Thyroid gland (tissue), 4 donors: ENCODE measurements at places on chromosomes 3 and 15.

DNA sequence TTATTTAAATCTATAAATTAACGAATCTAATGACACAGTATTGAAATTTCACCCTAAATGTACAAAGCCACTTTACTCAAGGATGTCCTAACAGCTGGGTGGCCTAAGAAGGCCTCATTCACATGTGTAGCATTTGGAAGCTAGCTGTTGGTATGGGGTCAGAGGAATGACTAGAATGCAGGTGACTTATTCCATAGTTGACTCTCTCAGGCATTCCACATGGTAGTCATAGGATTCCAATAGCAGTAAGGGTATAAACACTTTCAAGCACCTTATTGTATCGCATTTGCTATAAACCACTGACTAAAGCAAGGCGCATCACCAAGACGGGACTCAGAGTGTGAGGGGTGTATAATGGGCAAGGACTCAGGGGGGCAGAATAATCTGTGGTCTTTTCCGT lies 294.8 kb upstream of the EPHA3 start:
- no peak for DNase-seq

DNA sequence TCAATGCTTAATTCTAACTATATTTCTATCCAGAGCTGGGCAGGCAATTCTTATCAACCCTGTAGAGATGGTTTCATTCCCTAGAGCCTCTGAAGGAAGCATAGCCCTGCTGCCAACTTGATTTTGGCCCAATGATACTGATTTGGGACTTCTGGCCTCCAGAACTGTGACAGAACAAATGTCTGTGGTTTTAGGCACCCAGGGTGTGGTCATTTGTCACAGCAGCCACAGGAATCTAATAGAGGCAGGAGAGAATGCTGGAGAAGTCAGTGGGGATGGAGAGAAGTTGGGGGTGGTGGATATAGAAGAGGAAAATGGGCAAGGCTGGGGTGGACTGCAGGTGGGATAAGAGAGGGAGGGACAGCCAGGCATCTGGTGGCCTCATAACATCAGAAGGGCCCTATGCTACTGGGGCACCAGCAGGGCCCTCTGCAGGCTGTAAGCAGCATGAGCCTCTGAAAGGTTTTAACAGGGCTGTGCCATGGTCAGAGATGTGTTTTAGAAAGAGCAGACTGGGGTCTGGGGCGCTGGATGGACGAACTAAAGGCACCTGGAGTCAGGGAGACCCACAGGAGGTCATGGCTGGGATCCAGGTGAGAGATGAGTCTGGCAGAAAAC lies 19.8 kb downstream of the MRPS11 start:
- no peak for DNase-seq

- no peak for DNase-seq
These were observed 37.4 kb downstream of the ZNF860 start for GRCh38 chr3:32018757-32019564.

- DNase-seq: no peak
These were observed 1444.5 kb upstream of the CADM2 start for GRCh38 chr3:83514130-83514914.

DNA sequence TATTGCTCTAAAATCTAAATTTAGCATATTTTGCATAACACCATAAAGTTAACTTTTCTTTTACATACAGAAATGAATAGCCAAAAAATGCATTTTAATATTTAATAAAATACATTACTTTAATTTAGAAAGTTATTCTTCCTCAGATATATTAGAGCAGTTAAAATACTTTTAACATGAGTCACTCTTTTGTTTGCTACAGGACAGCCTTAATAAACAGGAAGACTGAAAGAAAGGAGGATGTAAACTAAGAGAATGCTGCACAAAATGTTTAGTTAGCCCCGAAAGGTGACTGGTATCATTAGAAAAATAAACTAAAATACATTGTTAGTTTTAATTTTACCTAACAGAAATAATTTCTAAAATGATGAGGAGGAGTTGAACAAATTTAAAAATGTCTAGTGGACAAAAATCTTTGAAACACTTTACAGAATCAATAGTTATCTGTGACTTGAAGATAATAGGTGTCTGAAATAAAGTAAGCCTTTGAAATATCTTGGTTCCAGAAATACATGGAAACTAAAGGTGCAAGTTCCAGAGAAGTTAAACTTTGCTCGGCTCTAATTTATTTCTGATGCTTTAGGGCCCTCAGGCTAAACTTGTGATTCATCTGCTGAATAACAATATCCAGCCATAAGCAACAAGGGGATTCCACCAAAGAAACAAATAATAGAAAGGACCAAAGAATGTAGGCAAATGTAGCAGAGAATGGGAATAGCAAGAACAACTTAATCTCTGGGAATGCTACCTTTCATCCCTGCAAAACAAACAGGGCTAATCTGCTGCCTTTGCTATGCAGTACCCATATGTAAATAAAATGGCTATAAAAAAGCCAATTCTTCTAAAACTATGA lies 138.3 kb upstream of the UBP1 start:
- DNase-seq: no peak

DNA sequence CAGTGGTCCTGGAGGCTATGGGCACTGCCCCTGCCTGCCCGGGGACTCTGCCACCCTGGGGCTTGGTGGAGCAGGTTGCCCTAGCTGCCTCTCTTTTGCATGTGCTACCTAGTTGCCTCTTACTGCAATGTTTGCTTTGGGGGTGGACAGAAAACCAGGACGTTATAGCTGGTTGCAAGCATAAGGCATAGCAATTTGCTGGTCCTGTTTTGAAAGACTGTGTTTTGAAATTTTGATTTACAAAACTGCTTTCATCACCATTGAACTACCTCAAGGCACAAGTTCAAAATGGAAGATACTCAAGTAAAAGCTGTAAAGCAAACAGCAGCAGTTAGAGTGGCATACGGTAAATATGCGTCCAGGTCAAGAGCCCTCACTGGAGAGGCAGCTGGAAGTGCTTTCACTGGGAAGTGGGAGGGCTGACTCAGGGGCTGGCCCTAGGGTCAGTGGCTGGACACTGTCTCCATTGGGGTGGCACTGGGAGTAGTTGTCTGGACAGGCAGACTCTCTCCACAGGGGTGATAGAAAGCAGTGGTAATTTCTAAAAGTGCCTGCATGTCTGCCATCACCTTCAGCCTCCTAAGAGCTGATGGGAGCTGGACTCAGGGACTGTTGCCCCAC lies 138.1 kb downstream of the CHDH start:
- DNase-seq: peak; percentile 53

GRCh38 chr3:192848371-192849233 lies 69.1 kb downstream of the MB21D2 start:
- DNase-seq: no peak

GRCh38 chr15:41917767-41918430 lies 24.0 kb upstream of the SPTBN5 start:
- no peak for DNase-seq

DNA sequence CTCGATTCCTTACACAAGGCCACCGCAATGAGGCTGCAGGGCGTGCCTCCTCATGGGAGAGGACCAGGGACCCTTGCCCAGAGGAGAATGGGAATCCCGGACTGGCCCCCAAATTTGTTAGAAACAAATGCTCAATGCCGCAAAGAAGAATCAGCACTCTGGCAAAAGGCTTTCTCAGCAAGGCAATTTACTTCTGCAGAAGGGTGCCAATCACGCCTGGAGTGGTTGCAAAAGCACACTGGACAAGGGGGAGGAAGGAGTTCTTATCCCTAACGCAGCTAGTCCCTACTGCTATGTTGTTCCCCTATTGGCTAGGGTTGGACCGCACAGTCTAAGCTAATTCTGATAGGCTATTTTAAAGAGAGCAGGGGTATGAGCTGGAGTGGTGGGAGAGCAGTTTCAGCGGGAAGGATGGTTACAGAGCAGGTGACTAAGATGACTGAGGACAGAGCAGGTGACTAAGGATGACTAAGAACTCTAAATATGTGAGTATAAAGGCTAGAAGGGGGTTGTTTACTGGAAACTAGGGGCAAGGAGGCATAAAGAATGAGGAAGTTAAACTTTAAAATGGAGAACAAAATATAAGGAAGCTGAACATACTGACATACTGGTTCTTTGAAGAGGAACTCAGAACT lies 48.5 kb downstream of the KATNBL1 start:
- DNase-seq: no peak

DNA sequence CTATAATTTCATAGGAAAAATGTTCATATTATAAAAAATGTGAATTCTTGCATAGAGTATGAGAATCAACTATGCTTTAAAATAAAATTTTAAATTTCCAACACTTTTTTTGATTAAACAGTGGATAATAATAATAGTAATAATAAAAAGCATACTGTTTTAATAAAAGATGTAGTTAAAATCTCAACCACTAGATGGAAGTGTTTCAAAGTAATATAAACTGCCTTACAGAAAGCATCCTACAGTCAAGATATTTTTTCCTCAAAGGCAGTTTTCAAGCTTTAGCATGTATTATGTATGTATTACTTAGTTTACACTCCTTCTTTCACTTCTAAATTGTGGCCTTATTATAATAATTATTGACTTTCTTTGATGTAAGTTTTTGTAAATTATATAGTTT lies 217.5 kb downstream of the CHL1 start:
- DNase-seq: no peak

- DNase-seq: no peak
These were observed 6.5 kb upstream of the TM4SF19 start for GRCh38 chr3:196344663-196345062.

DNA sequence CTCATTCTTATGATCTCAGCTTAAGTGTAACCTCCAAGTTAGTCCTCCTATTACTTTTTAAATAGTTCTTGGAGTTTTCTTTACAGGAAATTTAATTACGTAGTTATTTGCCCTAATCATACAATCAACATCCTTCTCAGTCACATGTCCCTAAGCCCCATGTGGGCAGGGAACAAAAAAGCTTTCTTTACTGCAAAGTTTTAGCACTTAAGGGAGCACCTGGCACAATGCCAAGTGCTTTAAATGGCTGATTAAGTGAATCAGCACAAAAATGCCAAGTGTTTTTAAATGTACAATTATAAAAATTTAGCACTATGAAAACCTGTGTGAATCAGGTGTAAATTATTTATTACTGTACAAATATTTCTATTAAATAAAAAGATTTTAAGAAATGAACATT lies 445.3 kb downstream of the C3orf38 start:
- peak; percentile 33 for DNase-seq

GRCh38 chr3:119302697-119303551 lies 8.7 kb downstream of the ARHGAP31 start:
- DNase-seq: no peak

DNA sequence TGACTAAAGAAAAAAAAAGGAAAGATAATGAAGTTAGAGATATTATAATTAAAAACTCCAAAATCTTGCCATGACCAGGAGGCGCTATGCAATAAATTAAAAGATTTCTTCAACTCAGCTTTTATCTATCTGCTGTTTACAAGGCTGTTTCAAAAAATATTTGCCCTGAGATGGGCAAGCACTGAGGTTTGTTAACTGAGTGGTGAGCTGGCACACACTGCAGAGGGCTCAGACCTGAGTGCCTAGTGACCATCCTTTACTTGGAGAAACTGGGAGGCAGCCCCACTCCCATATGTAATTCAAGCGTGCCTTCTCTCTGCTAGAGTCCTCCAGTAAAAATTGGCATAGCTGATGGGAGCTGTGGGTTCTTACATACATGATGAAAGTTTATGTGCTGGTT lies 198.7 kb upstream of the TBC1D5 start:
- DNase-seq: no peak

GRCh38 chr15:62066663-62067447 lies at the start of gene C2CD4A:
TSS of gene C2CD4A (plus strand) at chr15:62066977. CDS start at chr15:62067614, 637 bp downstream.
- DNase-seq: peak; percentile 92

- DNase-seq: no peak
These were observed at the start of gene CAMKV for GRCh38 chr3:49869525-49870126. TSS of gene CAMKV (minus strand) at chr3:49869906. CDS start at chr3:49862388, 7,518 bp downstream.

- DNase-seq: peak; percentile 16
These were observed 135.1 kb downstream of the TMCO5A start for GRCh38 chr15:38069511-38070011.

GRCh38 chr3:48233542-48233941 lies 7.4 kb upstream of the ZNF589 start:
- no peak for DNase-seq

DNA sequence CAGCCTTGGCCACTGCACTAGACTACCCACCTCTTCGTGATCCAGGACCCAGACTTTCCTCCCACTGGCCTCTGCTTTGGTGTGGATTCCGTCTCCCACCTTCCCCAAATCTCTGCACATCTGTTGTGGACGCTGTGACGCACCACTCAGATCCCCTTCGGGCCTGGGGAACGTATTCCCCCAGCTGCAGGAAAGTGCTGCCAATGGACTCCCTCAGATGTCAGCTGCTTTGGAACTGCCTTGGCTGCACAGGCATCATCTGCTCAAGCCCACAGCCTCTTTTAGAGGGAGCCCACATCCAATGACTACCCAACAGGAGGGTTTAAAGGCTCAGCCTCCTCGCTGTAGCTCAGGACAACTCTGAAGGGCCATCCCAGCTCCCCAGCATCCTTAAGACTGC lies 134.2 kb upstream of the RAD18 start:
- no peak for DNase-seq

GRCh38 chr3:126419151-126419703 lies 24.5 kb downstream of the CFAP100 start:
- no peak for DNase-seq

- no peak for DNase-seq
These were observed 22.8 kb upstream of the CEP152 start for GRCh38 chr15:48833526-48834239.

DNA sequence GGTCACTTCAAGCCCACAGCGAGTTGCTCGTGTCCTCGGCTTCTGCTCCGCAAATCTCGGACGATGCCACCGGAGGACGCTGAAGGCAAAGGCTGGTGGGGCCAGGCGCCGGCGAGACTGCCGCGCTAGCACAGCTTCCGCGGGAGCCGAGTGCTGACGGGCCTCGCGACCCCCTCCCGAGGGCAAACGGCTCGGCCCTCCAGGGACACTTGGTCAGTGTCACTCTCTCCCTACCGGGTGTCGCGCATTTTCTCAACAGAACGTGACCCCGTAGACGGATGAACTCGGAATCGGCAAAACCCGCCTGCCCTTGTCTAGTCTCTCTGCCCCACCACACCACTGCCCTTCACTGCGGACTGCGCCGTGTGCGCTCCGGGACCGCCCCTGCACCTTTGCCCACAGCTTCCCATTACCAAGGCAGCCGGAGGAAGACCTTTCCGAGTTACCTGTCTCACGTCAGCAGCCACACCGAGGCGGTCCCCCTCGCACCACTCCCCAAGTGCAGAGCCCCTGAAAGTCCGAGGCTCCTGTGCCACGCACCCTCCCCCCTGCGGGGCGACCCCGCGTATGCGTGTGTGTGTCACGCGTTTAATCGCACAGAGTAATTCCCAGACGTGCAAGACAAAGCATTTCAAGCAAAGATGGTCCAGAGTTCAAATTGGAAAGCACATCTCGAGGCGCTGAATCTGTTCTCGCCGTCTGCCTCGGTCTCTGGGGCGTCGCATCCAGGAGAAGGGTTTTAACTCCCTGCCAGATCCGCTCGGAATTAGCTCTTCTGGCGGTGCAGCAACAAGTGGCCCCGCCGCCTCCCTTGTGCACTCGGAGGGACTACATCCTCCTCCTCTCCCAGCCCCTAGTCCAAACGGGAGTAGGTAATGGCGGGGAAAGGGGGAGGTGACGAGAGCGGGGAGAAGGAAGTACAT lies 245.0 kb upstream of the TOPAZ1 start:
- DNase-seq: peak; percentile 84

GRCh38 chr15:63487076-63487757 lies 17.2 kb upstream of the USP3 start:
- peak; percentile 84 for DNase-seq
